Activated CD4-positive, alpha-beta memory T cell treated with anti-CD3 and anti-CD28 coated beads, Interleukin-2, amount 10 ng/mL, durations not matched to agents 7 days and 5 days (primary cell): ENCODE measurements at places on chromosomes 7 and 10. TPM values are rescaled to one million over a fixed set of nuclear protein-coding genes. Genes with fewer than 3 reads are reported as not detected.

GRCh38 chr7:128420773-128421172 lies 11.0 kb upstream of the IMPDH1 start:
- no peak for DNase-seq

GRCh38 chr10:101367569-101368453 lies 13.8 kb downstream of the BTRC start:
- no peak for DNase-seq

DNA sequence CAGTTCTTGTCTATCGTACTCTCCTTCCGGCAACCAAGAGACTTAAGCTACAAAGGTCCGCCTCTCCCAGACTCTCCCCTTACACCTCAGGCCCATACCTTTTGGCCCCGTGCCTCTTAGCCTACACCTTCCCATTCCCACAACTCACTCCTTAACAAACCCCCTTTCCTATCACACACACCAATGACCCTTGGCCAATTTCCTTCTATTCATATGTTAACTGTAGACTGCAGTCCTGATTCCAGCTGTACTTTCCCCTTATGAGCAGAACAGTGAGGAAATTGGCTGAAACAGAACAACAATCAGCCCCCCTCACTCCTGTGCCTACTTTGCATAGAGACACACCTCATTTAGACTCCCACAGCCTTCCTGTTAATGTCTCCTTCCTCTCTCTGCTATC lies 1.4 kb upstream of the TMEM139 start:
- DNase-seq, result no peak

GRCh38 chr10:86591436-86591835 lies 62.9 kb upstream of the OPN4 start:
- DNase-seq, result no peak

GRCh38 chr10:50291261-50291850 lies 40.0 kb upstream of the ASAH2 start:
- DNase-seq, result no peak

GRCh38 chr10:71780719-71781118 lies 7.4 kb upstream of the VSIR start:
- DNase-seq, result no peak

DNA sequence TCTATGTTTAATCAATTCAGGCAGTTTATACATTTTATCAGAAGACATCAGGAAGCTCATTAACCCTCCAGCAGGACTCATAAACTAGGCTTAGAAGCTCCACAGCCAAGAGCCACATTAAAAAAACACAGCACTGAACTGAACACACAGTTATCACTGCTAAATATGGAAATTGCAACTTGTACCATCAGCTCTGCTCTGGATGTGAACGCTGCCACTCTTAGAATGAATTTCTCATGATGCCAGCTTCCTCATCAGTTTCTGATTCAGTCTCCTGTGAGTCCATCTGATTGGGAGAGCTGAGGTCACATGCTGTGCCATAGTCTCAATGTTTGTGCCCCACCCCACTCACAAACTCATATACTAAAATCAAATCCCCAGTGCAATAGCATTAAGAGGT lies 17.1 kb upstream of the ING3 start:
- DNase-seq, result no peak

DNA sequence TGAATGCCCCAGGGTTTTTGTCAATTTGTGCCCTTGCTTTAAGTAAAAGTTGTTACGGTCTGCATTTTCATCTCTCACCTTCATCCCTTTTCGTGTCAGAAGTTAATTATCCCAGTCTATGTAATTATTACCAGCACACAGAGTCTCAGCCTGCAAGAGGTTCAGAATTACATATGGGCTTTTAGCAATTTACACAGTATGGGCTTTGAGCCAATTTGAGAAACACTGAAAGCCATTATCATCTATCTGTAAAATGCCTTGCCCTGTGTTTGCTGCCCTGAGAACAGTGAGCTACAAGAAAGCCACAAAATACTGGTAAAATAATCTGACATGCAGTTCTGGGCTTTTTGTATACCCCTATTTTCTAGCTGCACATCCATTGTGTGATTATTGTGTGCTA lies 125.6 kb upstream of the STEAP4 start:
- DNase-seq, result no peak

- no peak for DNase-seq
Observed at GRCh38 chr7:401495-401894, 111.5 kb downstream of the FOXL3 start.

DNA sequence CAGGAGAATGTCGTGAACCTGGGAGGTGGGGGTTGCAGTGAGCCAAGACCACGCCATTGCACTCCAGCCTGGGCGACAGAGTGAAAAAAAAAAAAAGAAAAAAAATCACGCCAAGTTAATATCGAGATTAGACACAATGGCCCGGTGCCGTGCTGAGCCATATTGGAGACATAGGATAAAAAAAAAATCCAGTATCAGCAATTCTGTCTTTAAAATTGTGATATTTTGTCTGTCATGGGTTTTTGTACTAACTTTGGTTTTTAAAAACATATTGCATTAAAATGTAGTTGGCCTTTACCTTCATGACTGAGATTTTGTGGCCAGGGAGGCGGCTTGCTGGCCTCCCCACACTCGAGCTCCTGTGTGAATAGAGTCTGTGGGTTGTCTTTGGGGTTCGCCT lies 62.8 kb upstream of the PITRM1 start:
- no peak for DNase-seq

- no peak for DNase-seq
Observed at GRCh38 chr10:75651417-75651816, 220.0 kb downstream of the LRMDA start.

BEND7 gene
- total RNA-seq, result not detected

RASSF4 gene
- total RNA-seq, result 0.50 TPM

RBP3 gene
- total RNA-seq, result not detected

SYT15 gene
- 0.86 TPM for total RNA-seq

ADIRF gene
- not detected for total RNA-seq

CALHM3 gene
- 0.48 TPM for total RNA-seq
